ENCODE measurements at places on chromosomes 7 and 10. TPM values are rescaled to one million over a fixed set of nuclear protein-coding genes. Genes with fewer than 3 reads are reported as not detected.

HKDC1 gene
- polyA plus RNA-seq, result 91.5 TPM

SFTPA1 gene
- not detected for polyA plus RNA-seq

PNLIPRP3 gene
- polyA plus RNA-seq, result not detected

ZPBP gene
- 0.06 TPM for polyA plus RNA-seq

PRRT4 gene
- polyA plus RNA-seq, result 0.73 TPM

ANKRD61 gene
- polyA plus RNA-seq, result 2.4 TPM

GIGYF1 gene
- polyA plus RNA-seq, result 47.6 TPM

HMX3 gene
- polyA plus RNA-seq, result 1.5 TPM

SERPINE1 gene
- polyA plus RNA-seq, result 1.7 TPM

TCERG1L gene
- 0.45 TPM for polyA plus RNA-seq

IDI1 gene
- polyA plus RNA-seq, result 66.5 TPM

ANKRD2 gene
- 0.13 TPM for polyA plus RNA-seq

TPK1 gene
- 5.4 TPM for polyA plus RNA-seq

LHFPL3 gene
- polyA plus RNA-seq, result 8.4 TPM

DYNC1I1 gene
- polyA plus RNA-seq, result 1.2 TPM

FAM25C gene
- not detected for polyA plus RNA-seq

VPS37D gene
- polyA plus RNA-seq, result 4.5 TPM

PNLIP gene
- polyA plus RNA-seq, result 0.12 TPM

TEX36 gene
- 0.07 TPM for polyA plus RNA-seq

FAM25A gene
- polyA plus RNA-seq, result not detected

ABLIM1 gene
- 54.9 TPM for polyA plus RNA-seq

CTAGE8 gene
- polyA plus RNA-seq, result 11.2 TPM

WNT8B gene
- 0.09 TPM for polyA plus RNA-seq

TRPV5 gene
- 0.73 TPM for polyA plus RNA-seq

SUN3 gene
- polyA plus RNA-seq, result not detected

ACSM6 gene
- 0.06 TPM for polyA plus RNA-seq

FKBP6 gene
- polyA plus RNA-seq, result 0.04 TPM

VPS50 gene
- polyA plus RNA-seq, result 22.5 TPM

CALML5 gene
- not detected for polyA plus RNA-seq

MACC1 gene
- 50.2 TPM for polyA plus RNA-seq

KCND2 gene
- 2.5 TPM for polyA plus RNA-seq

WNT16 gene
- 0.43 TPM for polyA plus RNA-seq

CALHM1 gene
- polyA plus RNA-seq, result 0.04 TPM

PRSS1 gene
- polyA plus RNA-seq, result 0.15 TPM

KCNH2 gene
- polyA plus RNA-seq, result 8.1 TPM

CTAGE15 gene
- polyA plus RNA-seq, result 5.2 TPM
